ENCODE measurements at places on chromosomes 11 and 22.

GRCh38 chr22:47629273-47629711, 866.8 kb downstream of the TBC1D22A start:
- DNase-seq = no peak

- DNase-seq = peak; percentile 26
Measured at GRCh38 chr11:72326151-72326848, 82.3 kb upstream of the PHOX2A start.

DNA sequence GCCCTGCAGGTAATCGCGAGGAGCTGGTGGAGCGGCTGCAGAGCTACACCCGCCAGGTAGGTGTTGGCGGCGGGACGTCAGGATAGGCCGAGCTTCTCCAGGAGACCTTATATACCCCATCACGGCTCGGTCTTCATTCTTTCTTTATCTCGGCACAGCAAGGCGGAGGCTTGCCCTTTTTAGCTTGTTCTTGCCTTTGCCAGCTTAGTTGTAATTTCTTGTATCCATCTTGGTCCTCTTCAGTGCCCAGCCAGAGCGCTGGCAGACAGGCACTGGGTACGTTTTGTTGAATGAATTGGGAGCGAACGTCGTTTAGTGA, 459 bp downstream of the SF3B2 start:
- no peak for DNase-seq

GRCh38 chr22:49300951-49301397, 526.7 kb downstream of the BRD1 start:
- no peak for DNase-seq

DNA sequence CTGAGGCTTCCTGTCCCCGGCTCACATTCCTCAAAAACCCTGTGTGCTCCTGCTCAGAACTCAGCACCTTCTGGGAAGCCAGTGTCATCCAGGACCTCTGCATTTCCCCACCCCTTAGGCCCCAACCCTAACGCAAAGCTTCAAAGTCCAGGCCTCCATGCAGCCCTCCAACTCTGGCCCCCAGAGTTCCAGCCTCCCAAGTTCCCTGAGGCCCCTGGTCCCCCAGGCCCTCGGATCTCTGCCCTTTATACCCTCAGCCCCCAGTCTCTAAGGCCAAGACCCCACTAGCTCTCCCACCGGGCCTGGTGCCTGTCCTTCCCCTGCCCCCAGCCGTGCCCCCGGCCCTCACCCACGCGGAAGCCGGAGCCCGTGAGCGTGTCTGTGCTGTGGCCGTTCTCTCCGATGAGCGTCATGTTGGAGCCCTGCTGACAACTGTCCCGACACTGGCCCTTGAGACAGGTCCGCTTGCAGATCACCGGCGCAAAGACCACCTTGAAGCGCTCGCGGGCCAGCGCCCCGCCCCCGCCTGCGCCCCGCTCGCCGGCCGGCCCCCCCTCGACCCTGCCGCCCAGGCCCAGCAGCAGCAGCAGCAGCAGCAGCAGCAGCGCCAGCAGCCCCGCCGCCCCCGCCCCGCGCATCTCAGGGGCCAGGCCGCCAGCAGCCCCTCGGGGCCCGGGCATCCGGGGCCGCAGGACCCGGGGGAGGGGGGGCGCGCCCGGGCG, 718 bp downstream of the LTBP3 start:
- DNase-seq = no peak

GRCh38 chr11:118491041-118491440, 36.2 kb upstream of the TTC36 start:
- no peak for DNase-seq

DNA sequence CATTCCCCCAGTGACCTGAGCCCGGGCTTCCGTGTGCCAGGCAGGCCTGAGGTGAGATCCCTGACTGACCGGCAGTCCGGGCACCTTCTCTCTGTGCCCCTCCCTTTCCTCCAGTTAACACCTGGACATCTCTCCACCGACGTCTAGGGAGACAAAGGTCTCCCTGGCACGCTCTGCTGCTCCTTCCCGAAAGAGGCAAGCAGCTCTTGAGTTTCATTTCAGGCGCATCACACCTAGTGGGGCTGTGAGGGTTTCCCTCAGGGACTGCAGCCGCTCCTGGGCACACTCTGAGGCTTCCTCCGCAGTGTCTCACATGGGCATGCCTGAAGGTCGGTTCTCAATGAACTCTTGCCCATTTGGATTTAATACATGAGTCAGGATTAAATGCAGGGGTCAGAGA, 322.7 kb downstream of the CTTN start:
- no peak for DNase-seq

GRCh38 chr11:111388842-111389241, 9.8 kb upstream of the POU2AF1 start:
- no peak for DNase-seq

DNA sequence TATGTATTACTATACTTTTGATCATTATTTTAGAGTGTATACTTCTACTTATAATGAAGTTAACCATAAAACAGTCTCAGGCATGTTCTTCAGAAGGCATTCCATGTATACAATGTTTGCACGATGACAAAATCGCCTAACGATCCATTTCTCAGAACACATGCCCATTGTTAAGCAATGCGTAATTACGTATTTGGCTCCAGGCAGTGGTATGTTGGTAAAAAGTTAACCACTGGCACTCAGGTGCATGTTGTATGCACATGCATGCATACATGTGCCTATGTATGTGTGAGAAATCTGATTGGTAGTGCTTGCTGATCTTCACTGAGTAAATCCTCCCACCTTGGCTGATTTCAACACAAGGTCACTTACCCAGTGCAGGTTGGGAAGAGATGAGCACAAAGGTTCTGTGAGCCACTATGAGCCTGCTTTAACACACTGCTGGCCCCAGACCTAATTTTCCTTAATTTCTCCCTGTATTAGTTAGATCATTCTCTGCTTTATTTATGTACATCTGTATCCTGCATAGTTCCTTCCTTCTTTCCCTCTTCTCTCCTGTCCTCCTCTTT, 164.6 kb downstream of the ARHGAP42 start:
- no peak for DNase-seq

DNA sequence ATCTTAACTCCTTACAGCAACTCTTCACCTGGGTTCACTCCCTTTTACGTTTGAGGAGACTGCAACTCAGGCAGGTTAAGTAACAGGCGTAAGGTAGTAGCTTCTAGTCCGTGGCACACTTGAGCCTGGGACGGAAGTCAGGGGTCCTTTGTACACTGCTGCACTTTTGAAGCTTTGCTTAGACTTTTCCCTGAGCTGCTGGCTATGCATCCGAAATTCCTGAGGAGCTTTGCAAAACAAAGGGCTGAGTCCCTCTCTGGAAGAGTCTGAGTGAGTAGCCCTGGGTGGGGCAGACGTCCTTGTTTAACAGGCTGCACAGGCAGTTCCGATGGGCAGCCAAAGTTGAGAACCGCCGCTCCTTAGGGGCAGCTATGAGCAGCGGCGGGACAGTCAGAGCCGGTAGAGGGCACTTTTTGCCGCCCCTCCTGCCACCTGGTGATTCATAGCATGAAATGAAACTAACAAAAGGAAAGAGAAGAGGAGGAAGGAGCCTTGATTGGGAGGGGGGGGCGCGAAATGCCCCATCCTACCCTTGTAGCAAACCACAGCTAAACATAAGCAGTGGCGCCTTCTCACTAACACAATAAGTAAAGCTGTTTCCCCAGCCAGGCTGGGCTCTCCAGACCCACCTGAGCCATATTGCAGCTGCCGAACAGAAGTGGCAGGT, 1.4 kb downstream of the TMEM109 start:
- DNase-seq = no peak

DNA sequence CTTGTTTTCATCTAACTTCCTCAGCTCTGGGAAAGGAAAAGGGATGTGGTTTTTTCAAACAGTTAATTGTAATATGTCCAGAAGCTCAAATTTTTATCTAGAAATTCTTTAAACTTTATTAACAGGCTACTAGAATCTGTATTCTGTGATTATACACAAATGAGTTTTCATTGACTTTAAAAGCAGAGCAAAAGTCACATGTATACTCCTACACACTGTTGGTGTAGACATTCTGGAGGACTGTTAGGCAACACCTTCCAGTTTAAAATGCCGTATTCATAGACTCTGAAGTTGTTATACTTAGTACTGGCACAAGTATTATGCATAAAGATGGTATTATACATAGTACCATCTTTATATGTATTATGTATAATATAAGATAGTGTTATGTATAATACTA, 64.9 kb downstream of the SPECC1L start:
- no peak for DNase-seq

DNA sequence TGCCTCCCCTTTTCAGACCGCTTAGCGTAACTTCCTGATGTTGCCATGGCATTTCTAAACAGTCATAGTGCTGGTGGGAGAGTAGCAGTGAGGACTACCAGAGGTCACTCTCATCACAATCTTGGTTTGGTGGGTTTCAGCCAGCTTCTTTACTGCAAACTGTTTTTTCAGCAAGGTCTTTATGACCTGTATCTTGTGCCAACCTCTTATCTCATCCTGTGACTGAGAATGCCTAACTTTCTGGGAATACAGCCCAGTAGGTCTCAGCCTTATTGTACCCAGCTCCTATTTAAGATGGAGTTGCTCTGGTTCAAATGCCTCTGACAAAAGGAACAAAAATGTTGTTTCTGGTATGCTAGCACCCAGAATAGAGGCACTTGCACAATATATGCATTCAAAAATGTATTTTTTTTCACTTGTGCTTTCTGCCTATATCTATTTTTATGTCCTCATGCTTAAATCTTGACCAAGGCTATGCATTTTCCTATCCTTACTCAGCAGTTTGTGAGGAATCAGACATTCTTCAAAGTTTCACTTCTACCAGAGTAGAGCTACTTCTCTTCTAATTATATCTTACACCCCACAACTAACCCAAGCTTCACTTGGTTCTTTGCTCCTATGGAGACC, 16.1 kb upstream of the OR51M1 start:
- DNase-seq = peak; percentile 80

DNA sequence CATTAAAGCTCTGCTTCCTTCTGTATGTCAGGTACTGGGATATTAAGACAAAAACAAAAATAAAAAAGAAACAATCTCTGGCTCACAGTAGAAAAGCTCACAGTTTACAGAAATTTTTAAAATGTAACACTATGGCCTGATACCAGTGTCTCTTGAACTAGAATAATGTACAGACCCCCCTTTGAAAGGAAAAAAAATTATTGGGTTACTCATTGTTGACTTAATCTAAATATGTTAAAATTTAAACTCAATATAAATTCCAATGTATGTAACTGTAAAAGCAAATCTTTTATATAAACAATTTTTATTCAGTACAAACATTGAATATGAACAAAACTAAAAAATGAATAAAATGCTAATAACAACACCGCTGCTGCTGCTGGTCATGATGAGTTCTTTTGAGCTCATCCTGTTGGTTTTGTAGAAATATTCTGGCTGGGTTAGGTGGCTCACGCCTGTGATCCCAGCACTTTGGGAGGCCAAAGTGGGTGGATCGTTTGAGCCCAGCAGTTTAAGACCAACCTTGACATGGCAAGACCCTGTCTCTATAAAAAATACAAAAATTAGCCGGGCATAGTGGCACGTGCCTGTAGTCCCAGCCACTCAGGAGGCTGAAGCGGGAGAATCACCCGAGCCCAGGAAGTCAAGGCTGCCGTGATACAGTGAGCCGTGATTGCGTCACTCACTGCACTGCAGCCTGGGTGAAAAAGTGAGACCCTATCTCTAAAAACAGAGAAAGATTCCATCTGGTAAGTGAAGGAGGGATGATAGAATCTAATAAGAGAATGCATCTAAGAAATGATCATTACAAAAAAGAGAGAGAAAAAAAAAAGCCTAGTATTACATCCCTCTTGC, 11.8 kb upstream of the KCNE3 start:
- no peak for DNase-seq

DNA sequence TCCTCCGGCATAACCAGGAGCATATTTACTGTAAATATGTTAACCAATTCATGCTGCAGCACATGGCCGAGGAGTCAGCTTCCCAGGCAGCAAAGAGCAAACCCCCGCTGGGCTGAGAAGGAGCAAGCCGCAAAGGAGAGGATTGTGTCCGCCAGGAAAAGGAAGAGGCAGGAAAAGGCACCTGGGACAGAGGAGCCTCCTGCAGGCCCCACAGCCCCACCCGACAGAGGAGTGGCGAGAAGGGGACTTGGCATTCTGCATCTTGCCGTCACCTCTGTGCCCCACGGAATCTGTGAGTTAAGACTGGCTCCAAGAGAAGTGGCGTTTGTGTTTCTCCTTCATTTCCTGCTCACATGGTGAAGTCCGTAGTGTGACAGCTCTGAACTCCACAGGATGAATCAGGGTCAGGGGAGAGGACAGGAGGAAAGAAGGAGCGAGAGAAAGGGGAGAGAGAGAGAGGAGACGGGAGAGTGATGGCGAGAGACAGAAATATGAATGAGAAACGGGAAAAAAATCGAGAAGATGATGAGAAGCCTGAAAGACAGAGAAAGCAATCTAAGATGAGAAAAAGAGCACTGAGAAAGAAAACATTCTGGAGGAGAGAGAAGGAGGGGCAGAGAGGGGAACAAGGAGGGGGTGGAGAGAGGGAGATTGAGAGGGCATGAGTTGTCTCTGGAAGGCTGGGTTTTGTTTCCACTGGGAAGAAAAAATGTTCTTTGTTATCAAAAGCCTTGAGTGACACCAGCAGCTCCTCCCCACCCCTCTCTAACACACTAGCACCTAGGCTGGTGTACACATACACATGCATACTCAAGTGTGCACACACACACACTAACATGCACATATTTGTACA, 489.6 kb downstream of the MN1 start:
- DNase-seq = no peak

- DNase-seq = no peak
Measured at GRCh38 chr22:22446517-22446916, 62.0 kb downstream of the ZNF280B start.

DNA sequence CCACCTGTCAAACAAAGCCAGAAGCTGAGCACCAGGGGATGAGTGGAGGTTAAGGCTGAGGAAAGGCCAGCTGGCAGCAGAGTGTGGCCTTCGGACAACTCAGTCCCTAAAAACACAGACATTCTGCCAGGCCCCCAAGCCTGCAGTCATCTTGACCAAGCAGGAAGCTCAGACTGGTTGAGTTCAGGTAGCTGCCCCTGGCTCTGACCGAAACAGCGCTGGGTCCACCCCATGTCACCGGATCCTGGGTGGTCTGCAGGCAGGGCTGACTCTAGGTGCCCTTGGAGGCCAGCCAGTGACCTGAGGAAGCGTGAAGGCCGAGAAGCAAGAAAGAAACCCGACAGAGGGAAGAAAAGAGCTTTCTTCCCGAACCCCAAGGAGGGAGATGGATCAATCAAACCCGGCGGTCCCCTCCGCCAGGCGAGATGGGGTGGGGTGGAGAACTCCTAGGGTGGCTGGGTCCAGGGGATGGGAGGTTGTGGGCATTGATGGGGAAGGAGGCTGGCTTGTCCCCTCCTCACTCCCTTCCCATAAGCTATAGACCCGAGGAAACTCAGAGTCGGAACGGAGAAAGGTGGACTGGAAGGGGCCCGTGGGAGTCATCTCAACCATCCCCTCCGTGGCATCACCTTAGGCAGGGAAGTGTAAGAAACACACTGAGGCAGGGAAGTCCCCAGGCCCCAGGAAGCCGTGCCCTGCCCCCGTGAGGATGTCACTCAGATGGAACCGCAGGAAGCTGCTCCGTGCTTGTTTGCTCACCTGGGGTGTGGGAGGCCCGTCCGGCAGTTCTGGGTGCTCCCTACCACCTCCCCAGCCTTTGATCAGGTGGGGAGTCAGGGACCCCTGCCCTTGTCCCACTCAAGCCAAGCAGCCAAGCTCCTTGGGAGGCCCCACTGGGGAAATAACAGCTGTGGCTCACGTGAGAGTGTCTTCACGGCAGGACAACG, 11.7 kb downstream of the CXCR5 start:
- no peak for DNase-seq
